ENCODE measurements at places on chromosomes 4 and X.

GRCh38 chr4:107862658-107863057, 37.9 kb downstream of the SGMS2 start:
- DNase-seq = no peak

DNA sequence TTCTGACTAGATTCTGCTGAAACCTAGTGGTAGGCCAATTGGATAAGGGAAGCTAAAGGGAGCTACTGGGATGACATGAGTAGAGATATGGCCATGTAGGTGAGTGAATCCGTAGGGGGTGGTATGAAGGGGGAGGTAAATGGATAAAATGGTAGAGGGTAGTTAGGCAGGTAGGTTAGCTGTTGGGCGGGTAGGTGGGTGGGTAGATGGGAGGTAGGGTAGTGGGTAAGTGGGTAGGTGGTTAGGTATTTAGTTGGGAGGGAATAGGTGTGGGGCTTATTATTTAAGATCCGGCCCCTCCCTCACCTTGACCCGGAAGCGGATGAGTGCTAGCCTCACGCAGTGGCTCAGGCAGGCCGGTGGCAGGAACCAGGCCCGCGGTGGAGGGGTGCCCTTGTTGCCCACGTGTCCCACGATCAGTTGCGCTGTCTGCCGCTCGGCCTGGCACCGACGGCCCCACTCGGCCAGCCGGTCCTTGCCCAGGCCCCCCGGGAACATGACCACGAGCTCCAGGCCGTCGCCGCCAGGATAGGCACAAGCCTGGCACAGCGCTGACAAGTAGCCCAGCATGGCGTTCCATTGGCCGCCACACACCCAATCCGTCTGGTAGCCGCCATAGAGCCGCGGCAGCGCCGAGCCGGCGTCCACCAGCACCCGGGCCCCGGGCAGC, 725 bp downstream of the FAM120C start:
- peak; percentile 55 for DNase-seq

DNA sequence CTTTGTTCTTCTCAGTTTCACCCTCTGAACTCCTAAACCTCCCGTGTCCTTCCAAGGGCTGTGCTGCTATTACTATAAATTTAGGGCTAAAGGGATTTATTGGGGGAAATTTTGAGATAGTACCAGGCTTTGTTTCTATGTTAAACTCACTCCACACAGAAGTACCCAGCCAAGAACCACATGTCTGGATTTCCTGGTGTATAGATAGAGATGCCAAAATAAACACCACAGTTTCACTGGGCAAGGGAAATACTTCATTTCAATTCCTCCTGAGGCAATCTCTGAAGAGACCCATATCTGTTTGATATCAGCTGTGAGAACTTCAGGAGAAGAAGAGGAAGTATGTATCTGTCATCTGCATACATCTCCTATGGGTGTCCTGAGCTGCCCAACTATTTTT, 21.7 kb upstream of the CLNK start:
- no peak for DNase-seq

GRCh38 chrX:53716328-53717088, 30.0 kb upstream of the HUWE1 start:
- peak; percentile 74 for DNase-seq

- peak; percentile 52 for DNase-seq
Observed at GRCh38 chr4:98657531-98658286, 702 bp downstream of the TSPAN5 start.

DNA sequence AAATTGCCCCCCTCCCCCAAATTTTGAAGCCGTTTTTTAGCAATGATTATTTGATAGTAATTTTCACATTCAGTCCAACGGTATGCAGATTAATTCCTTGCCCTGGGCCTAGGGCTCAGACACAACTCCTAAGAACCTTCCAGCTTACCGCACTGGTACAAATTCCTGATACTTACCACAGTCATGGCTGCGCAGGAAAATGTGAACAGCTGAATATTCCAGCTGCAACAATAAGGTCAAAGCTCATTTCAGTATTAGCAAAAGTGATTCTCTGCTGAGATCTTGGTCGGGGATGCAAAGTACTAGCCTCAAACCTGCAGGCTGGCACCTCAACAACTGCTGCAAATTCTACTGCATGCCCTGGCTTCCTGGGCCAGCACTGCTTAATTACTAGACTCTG, 3.0 kb downstream of the ATP11C start:
- DNase-seq = no peak

Measured in CD4-positive, alpha-beta memory T cell (primary cell).